Stimulated activated CD8-positive, alpha-beta memory T cell treated with anti-CD3 and anti-CD28 coated beads, Interleukin-2, amount 100 ng/mL, for 1 hour (primary cell): ENCODE measurements at places on chromosomes 7 and 10.

GRCh38 chr7:150342121-150342408 lies 636 bp upstream of the RARRES2 start:
- DNase-seq = no peak

GRCh38 chr7:80916770-80917741 lies 1.8 kb downstream of the SEMA3C start:
- no peak for DNase-seq

GRCh38 chr10:106181501-106181900 lies 983.0 kb downstream of the SORCS1 start:
- DNase-seq = no peak

GRCh38 chr7:28096713-28097112 lies 83.9 kb downstream of the JAZF1 start:
- DNase-seq = no peak

GRCh38 chr10:132816718-132817117 lies 30.8 kb upstream of the NKX6-2 start:
- no peak for DNase-seq

DNA sequence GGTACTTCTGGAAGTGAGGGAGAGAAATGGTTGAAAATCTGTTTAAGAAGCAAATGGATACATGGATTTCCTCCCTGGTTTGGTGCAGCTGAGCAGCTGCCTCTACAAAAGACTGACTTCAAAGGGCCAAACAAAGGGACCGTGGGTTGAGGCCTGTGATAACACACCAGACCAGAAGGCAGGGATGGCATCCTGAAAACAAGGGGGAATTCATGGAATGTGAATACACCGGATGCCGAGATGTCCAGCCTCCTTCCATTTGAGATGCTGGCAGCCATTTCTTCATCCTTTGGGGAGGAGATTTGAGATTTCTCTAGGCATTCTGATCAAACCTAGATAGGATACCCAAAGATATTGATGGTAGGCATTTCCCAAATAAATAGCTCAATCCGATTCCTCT lies 36.9 kb downstream of the TAF3 start:
- no peak for DNase-seq

GRCh38 chr7:12970626-12971025 lies 283.2 kb downstream of the ARL4A start:
- DNase-seq = no peak

DNA sequence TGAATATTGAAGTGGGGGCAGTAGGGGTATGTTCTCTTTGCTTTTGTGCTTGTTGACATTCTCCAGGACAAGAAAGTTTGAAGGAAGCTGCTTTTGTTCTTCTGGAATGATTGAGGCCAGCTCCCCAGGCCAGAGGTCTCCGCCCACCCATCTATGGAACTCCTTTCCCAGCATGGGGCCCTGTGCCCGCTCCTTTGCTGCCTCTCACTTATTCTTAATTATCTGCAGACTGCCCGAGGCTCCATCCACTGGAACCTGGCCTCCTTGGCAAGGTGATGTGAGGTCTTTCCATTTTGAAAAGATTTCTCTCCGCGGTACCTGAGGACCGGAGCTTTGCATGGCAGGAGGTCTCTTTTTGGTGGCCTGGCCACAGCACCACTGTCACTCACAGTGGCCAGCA lies 39.3 kb upstream of the MKI67 start:
- DNase-seq = no peak

- no peak for DNase-seq
Measured at GRCh38 chr10:92678206-92678605, 11.5 kb upstream of the HHEX start.

- no peak for DNase-seq
Measured at GRCh38 chr7:100170101-100170897, 1.9 kb upstream of the GAL3ST4 start.

- no peak for DNase-seq
Measured at GRCh38 chr7:102860351-102860811, 52.4 kb upstream of the LRRC17 start.

DNA sequence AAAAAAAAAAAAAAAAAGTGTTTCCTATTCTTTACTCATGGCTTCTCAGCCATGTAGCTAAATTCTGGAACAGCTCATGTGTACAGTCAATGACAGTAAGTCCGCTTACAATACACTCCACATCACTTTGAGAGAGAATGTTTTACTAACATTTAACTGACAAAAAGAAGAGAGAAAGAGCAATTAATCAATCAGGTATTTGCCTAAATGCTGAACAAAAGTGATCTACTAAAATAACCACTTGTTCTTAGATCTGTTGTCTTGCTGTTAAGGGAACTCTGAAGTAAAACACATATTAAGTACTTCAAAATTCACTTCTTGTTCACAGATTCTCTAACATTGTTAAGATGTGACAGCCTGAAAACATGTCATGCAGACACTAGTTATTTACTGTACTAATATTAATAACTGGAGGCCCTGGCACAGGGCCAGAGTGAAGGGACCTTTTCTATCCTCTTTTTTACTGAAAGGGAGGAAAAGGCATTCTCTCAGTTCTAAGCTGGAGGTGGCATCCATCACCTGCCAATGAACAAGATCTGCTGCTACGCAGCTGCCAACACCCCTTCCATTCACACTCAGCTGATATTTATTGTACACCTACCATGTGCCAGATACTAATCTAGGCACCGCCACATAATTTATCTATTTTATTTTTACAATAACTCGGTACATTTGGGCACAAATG lies 72.6 kb downstream of the AHR start:
- DNase-seq = no peak

DNA sequence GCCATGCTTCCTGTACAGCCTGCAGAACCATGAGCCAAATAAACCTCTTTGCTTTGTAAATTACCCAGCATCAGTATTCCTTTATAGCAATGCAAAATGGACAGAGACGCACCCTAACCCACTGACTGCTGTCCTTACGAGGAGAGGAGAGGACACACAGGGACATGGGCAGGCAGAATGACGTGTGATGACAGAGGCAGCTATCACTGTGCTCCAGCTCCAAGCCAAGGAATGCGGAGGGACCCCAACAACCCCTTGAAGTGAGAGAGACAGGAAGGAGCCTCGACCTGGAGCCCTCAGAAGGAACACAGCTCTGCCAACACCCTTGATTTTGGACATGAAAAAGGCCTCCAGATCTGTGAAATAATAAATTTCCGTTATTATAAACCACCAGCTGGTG lies 46.6 kb upstream of the EBF3 start:
- DNase-seq = no peak

GRCh38 chr7:67392596-67393438 lies 396.2 kb downstream of the TYW1 start:
- no peak for DNase-seq

GRCh38 chr7:117385363-117386109 lies 41.8 kb downstream of the ASZ1 start:
- no peak for DNase-seq

- DNase-seq = no peak
Measured at GRCh38 chr10:327889-328852, 192.9 kb downstream of the ZMYND11 start.

- no peak for DNase-seq
Measured at GRCh38 chr7:131950758-131951157, 394.3 kb upstream of the PODXL start.

GRCh38 chr10:3393958-3394357 lies 221.4 kb upstream of the PITRM1 start:
- DNase-seq = no peak

DNA sequence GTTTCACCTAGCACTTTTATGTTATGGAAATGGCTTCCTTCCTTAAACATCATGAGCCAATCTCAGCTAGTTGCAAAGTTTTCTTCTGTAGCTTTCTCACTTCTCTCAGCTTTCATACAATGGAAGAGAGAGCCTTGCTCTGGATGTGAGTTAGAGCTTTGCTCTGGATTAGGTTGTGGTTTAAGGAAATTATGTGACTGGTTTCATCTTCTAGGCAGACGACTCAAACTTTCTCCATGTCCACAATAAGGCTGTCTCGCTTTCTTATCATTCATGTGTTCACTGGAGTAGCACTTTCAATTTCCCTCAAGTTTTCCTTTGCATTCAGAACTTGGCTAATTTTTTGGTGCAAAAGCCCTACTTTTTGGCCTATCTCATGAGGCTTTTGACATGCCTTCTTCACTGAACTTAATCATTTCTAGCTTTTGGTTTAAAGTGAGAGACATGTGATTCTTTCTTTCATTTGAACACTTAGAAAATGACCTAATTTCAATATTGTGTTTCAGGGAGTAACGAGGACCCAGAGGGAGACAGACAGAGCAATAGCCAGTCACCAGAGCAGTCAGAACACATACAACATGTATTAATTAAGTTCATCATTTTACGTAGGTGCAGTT lies 49.8 kb downstream of the CNOT4 start:
- no peak for DNase-seq

- no peak for DNase-seq
Measured at GRCh38 chr10:98457721-98458120, 11.0 kb upstream of the HPS1 start.

DNA sequence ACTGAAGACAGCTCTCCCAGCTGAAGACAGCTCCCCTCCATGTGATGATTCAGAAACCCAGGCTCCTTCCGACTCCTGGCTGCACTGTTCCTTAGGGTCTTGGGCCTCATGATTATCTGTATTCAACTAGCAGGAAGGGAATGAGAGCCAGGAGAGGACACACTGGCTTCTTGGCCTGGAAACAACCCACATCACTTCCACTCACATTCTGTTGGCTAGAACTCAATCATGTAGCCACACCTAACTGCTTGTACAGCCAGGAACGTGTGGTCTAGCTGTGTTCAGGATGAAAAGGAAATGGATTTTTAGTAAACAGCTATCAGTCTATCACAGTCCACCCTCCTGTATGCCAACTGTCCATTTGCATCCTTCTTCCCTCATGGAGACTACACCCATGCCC lies 30.5 kb upstream of the XPNPEP1 start:
- DNase-seq = no peak

DNA sequence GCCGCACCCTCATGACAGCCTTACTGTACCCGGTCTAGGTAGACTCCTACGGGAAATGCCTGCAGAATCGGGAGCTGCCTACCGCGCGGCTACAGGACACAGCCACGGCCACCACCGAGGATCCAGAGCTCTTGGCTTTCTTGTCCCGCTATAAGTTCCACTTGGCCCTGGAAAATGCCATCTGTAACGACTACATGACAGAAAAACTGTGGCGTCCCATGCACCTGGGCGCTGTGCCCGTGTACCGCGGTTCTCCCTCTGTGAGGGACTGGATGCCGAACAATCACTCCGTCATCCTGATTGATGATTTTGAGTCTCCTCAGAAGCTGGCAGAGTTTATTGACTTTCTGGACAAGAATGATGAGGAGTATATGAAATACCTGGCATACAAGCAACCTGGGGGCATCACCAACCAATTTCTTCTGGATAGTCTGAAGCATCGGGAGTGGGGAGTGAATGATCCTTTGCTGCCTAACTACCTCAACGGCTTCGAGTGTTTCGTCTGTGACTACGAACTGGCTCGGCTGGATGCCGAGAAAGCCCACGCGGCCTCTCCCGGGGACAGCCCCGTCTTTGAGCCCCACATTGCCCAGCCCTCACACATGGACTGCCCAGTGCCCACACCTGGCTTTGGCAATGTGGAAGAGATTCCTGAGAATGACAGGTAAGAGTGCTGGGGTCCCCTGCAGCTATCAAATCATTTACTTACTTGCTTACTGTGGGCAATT lies 8.5 kb upstream of the CHCHD1 start:
- no peak for DNase-seq

- DNase-seq = no peak
Measured at GRCh38 chr7:3984456-3984855, 683.4 kb downstream of the SDK1 start.

DNA sequence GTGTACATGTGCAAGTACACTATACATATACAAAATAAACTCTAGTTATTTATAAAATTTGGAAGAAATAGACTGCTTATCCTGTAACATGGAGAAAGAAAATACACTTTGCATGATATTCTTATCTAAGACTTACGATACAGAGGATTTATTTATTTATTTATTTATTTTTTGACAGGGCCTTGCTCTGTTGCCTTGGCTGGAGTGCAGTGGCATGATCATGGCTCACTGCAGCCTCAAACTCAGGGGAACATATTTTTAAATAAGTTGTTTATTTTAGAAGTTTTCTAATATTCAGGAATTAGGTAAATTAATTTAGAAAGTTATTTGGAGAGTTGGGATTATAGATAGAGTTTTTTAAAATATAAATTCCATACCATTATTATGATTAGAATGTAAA lies 116.7 kb downstream of the GPR85 start:
- DNase-seq = no peak

DNA sequence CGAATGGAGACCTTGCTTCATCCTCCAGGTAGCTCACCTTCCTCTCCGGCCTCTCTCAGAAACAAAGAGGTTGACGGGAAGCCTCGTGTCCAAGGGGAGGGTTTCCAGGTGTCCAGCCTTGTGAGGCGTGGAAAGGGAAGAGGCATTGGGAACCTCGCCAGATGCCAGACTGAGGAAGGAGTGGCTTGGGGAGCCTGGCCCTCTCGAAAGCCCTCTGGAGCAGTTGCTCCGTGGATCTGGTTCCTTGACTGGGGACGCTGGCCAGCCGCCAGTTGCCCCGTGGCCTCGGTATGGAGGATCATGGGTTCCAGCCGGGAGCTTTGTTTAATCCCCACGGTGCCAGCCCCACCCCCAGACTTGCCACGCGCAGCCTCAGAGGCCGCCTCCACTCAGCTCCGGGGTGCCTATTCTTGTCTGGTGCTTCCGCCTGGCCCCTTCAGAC lies 30.3 kb upstream of the SUN1 start:
- DNase-seq = no peak

GRCh38 chr10:103534621-103535498 lies 41.4 kb downstream of the NEURL1 start:
- no peak for DNase-seq

DNA sequence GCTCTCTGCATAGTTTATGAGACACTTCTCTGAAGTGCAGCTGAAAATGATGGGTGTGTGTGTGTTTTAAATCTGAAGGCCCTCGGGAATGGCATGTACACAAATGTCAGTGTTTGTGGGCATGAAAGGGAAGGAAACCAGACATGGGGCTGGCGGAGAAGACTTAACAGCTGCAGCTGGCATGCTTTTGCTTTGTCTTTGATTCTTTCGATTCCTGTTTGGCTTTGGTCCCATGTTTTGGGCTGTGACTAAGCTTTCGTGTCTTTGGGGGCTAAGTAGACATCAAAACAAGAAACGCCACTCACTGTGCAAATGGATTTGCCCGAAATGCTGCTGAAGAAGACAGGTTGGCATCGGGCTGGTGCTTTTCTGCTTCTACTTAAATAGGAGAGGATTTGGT lies 179.3 kb downstream of the PFKFB3 start:
- no peak for DNase-seq

DNA sequence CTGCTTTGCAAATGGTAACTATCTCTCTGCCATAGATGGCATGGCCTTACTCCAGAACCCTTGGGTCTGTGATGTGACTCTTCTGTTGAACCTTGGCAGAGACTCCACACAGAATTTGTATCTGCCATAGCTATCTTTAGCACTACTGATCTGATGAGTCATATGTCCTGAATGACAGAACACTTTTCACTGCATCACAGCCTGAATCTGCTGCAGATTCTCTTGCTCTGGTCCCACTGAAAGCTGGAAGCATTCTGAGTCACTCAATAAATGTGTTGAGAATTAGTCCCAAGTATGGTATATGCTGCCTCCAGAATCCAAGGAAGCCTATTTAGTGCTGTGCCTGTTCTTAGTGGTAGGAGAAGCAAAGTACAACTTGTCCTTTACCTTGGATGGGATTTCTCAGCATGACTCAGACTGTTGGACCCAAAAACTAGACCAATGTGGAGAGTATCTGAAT lies 39.5 kb upstream of the ANKRD1 start:
- DNase-seq = no peak

- no peak for DNase-seq
Measured at GRCh38 chr7:120996333-120996987, 7.9 kb downstream of the CPED1 start.
